NCI-H1105 (cell line): ENCODE measurements at places on chromosomes 13 and 19.

DNA sequence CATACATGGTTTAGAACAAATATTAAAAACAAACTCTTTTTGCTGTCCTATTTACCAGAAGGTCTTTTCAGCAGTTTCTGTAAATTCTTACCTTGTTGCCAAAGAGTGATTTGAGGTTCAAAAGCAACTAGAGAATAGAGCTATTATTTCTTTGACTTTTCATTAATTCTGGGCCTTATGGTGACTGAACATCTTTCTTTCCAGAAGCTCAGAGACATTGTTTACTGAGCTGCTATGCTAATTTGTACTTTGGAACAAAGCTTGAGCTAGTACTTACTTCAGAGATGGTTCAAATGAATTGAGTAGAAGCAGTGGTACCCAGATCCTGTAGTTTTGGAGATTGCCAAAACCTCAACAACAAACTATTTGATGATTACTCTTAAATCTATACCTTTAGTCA is 331.2 kb downstream of the SPRY2 start:
- no peak for DNase-seq

GRCh38 chr19:8194528-8195267 is 14.5 kb upstream of the CERS4 start:
- DNase-seq, result no peak

- no peak for DNase-seq
Measured at GRCh38 chr19:3146677-3147100, 10.9 kb downstream of the GNA15 start.

DNA sequence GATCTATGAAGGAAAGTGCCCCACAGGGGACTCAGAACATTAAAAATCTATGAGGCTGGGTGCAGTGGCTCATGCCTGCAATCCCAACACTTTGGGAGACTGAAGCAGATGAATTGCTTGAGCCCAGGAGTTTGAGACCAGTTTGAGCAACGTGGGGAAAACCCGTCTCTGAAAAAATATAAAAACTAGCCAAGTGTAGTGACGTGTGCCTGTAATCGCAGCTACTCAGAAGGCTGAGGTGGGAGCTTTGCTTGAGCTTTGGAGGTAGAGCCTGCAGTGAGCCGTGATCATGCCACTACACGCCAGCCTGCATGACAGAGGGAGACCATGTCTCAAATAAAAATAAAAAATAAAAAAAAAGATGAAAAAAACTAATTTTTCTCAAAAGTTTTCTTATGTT is 1070.6 kb downstream of the PCDH9 start:
- DNase-seq, result no peak

DNA sequence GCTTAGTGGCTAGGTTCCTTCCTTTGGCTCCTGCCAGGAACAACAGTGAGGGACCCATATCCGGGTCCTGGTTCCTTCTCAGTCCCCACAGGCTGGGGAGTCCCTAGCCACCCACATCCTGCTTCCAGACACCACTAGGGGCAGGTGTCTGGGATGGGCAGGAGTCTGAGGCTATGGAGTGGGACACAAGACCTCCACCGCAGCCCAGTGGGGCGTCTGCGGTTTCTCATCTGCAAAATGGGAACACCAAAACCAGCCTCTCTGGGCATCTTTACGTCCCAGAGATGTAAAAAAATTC is 879 bp upstream of the FCGBP start:
- DNase-seq, result no peak

DNA sequence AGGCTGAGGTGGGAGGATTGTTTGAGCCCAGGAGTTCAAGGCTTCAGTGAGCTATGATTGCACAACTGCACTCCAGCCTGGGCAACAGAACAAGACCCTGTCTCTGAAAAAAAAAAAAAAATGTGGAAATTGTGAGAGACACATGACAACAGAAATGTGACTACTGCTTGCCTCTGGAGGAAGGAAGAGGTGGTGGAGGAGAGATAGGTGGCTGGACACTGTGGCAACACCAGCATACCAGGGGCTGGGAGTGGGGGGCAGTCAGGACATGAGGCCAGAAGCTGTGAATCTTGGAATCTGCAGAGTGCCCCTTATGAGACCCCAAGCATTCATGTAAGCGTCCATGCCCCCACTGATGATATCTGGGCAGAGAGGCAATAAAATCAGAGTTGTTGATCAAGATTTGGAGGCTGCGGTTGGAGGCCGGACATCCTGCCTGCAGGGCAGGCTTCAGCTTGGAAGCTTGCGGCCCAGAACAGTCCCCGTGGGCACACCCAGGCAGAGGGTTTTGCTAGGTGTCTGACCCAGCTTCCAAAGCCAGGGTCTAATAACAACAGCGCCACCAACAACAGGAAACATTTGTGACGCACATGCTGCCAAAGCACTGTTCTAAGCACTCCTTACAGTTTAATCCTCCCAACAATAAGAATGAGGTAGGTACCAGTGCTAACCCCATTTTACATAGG is 16.9 kb downstream of the FAM187B start:
- DNase-seq, result no peak

DNA sequence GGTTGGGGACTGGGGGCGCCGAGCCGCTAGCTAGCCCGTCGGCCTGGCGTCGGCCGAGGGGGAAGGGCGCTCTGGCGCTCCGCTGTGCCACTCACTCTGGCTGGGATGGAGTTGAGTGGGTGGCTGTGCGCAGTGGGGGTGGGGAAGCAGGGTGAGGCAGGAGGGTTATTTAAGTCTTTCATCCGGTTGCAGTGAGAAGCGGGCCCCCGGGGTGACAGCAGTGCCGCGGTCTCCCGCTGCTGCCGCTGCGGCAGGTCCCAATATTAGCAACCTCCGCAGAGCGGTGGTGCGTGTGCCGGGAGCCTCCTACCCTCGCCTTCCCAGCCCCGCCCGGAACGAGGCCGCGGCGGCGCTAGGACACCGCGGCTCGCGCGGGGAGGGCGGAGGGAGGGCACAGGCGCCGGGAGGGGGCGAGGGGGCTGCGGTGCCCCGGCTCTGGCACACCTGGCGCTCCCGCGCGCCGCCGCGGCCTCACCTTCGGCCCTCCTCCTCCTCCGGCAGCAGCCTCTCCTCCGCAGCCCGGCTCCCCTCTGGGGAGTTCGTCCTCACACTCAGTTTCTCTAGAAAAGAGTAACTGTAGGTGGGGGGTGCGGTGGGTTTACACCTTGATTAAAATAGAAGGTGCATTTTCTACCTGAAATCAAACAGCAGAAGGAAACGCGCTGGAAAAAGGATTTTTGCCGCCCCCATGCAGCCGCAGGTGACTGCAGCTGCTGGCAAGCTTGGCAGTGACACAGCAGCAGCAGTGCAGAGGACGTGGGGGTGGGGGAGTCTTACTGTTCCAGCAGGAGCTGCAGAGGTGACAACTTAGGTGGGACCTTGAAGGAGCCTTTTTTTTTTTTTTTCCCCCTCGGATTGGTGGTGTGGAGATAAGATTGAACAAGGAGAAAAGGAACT is 4.5 kb downstream of the FGF9 start:
- DNase-seq, result peak; percentile 74

GRCh38 chr19:6663236-6664201 is 6.4 kb downstream of the TNFSF14 start:
- no peak for DNase-seq

GRCh38 chr13:94324767-94325540 is 154.5 kb downstream of the DCT start:
- DNase-seq, result no peak

GRCh38 chr13:20431080-20431479 is 94.6 kb downstream of the CRYL1 start:
- no peak for DNase-seq
